ENCODE measurements at places on chromosomes 6 and 20.

- no peak for DNase-seq
Measured at GRCh38 chr6:165626711-165627110, 36.3 kb downstream of the PDE10A start.

DNA sequence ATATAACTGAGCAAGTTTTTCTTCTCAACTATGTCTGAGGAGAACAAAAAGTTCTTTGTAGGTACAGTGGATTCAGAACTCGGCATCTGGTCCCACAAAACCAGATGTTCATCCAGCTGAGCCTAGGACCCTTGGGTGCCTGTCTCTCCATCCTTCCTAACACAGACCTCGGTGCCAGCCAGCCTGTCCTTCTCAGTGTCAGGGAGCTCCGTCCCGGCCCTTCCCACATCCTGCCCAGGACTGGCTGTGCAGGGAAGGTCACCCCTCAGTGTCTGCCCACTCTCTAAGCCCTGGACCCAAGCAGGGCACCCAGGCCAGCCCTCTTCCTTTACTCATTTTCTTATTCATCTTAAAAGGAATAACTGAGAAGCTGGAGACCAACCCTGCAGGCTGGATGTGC is 32.0 kb upstream of the AGPAT4 start:
- DNase-seq: no peak

DNA sequence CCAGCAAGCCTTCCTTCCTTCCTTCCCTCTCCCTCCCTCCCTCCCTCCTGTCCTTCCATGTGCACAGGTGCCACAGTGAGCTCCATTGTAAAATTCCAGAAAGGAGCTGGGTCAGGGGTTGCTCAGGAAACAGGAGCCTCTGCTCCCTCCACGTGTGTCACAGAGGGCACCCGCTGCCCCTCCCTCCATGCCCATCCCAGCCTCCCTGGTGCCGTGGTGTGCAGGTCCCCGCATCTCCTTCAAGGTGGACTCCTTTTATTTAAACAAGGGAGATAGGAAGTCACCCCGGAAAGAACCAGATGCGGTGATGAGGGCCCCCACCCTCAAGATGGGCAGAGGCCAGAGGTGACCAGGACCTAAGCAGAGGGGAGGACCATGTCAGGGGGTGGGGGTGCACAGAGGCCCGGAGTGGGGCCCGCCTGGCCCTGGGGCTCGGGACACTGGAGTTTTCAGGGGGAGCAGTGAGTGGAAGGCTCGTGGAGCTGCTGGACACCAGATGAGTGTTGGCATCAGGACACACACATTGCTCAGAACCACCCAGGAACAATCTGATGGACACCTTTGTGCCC is 85.4 kb downstream of the DHX35 start:
- no peak for DNase-seq

- no peak for DNase-seq
Measured at GRCh38 chr6:36976931-36977330, 9.1 kb downstream of the MTCH1 start.

DNA sequence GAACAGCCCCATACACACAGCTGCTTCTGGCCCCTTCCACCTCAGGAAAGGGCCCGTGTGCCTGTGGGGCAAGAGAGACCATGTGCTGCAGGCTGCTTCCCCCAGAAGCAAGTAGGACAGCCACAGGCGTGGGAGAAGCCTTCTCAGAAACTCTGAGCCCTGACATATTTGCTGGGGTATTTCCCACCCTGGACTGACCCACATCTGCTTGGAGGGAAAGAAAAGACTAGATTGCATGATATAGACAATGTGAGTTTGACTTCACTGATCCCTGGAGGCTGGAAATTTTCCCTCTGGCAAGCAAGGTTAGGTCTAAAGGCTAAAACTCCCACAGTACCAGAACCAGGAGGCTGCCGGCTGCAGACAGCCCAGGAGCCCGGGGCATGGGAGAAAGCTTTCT is 213.3 kb upstream of the SSTR4 start:
- DNase-seq: no peak

GRCh38 chr6:134307870-134308269 is 10.0 kb downstream of the SGK1 start:
- no peak for DNase-seq

GRCh38 chr20:49814057-49814694 is 1.5 kb downstream of the SLC9A8 start:
- DNase-seq: no peak

GRCh38 chr6:135372758-135373157 is 124.8 kb downstream of the AHI1 start:
- peak; percentile 6 for DNase-seq

DNA sequence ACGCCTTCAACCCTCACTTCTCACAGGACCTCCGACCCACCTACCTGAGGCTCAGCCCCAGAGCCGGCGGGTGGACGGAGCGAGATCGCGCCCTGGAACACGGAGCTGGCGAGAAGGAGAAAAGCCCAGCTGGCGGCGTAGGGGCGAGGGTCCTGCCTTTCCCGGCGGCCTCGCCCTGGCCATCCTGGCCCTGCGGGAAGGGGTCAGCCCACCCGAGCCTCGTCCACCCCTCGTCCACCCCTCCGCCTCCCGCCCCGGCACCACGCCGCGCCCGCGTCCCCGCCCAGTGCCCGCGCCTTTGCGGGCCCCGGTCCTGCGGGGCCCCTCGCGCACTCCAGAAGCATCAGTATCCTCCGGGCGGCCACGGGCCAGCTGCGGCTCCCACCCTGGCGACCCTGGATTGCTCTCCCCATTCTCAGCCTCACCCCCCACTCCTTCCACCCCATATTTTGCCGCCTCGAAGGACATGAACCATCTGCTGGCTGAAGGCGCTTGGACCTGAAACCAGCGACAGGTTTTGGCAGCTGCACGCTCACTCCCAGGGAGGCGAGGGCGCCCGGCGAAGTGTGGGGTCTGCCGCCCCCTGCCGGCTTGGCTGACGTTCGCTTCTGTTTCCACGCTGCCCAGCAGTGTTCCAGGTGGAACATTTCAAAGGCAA is 65.1 kb downstream of the PLG start:
- peak; percentile 90 for DNase-seq

DNA sequence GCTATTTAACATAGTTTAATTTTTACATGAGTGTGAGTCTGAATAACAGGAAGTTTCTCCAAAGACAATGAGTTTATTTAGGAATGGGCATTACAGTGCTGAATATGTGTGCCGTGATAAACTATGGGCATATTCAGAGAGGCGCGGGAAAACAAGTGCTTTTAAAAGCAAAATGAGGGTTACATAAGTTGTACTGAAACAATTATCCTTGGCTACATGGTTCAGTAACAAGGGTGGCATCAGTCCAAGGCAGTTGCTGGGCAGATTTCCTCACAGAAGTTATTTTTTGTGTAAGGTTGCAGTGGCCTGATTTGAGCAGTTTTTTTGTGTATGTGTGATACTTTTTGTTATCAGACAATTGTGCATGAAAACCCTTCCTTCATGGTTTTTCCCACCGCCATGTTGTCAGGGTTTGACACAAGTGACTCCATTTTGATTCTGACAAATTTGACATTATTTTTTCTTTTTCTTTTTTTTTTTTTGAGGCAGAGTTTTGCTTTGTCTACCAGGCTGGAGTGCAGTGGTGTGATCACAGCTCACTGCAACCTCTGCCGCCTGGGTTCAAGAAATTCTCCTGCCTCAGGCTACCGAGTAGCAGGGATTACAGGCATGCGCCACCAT is 22.3 kb upstream of the PXDC1 start:
- DNase-seq: no peak

- no peak for DNase-seq
Measured at GRCh38 chr6:163309491-163310026, 105.0 kb upstream of the QKI start.

- no peak for DNase-seq
Measured at GRCh38 chr6:149923327-149923986, 536 bp upstream of the RAET1G start.

DNA sequence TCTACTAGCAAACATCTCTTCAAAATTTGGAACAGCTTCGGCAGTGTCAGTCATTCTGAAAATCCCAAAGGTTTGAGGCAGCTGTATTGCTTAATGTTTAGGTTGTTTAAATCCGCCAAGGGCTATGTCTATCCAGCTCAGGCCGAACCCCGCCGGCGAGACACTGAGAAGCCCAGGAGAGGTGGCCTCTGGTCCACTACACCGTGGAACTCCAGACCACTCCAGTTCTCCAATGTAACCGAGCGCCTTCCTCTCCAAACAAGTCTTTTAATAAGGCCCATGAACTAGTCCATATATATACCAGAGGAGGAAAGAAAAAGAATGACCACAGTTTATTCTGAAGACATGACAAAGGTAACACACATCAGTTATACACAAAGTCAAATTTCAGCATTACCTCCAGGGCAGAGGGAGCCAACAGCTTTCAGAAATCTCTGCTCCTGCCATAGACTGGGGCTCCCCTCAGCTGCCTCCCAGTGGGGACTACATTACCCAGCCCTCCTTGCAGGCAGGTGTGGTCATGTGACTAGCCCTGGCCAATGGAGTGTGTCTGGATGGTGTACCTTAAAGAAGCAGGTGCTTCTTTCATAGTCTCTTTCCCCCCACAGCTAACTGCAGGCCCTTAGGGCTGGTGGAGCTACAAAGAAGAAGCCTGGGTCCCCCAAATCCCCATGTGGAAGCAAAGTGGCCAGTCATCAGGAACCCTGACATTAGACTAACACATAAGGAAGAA is at the start of gene RAMACL:
TSS of gene RAMACL (minus strand) at position 255 of the 733 bp plus-strand sequence. CDS start at position 54, 201 bp downstream.
- DNase-seq: peak; percentile 74

DNA sequence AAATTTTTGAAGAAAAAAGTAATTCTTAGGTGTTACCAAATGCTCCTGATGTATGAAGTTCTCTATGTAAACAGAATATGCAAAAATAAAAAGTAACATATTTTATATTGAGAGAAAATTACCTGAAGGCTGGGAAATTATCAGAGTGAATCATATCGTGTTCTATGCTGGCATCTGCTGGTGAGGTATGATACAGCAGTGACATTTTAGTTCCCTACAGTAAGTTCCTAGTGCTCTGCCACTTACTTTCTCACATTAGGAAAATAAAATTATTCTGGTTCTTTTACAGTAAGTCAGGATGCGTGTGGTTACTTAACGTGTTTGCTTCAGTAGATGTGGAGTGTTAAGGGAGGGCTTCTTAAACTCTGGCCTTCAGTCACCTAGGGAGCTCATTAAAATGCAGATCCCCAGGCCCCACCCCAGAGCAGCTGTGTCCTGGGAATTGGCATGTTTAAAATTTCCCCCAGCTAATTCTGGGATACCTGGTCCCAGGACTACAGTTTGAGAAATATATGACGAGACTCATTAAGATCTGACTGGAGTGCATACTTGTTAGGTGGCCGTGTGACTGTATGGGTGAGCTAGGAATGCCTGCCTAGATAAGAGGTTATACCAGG is 3.2 kb downstream of the ACTR5 start:
- DNase-seq: peak; percentile 50

GRCh38 chr20:33992145-33992922 is 1.4 kb upstream of the RALY start:
- no peak for DNase-seq

- no peak for DNase-seq
Measured at GRCh38 chr6:37121556-37121955, 48.4 kb upstream of the PIM1 start.

DNA sequence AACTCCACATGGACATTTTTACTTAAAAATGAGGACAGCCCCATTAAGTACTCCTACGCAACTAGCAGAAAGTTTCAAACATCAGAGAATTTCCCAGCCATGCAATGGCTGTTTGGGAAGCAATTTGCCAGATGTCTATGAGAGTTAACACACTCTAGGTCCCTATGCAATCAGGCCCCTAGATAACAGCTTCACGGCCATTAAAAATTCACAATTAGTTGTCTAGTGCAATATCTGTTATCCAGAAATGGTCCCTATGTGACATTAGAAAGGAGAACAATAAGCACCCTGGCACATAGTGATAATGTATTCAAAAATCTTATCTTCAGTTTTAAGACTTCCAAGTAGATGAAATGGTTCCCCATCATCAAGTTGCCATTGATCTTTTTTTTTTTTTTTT is 174.3 kb upstream of the NRSN1 start:
- DNase-seq: no peak

DNA sequence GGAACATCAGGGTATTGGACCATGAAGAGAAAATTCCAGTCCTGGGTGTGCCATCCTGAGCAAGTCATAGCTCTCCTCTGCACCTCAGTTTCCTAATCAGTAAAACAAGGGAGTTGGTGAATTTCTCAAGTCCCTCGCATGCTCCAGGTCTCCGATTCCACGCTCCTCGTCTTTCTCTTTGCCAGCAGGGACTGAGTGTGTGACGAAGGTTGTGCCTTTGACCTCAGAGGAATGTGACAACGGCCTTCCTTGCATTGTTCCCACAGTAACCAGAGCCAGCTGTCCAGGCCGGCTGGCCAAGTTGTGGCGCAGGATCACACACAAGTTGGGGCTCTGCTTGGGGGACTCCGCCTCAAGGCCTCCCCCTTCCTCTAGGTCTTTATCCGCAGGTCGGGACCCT is 217.3 kb downstream of the ATXN1 start:
- no peak for DNase-seq

- DNase-seq: peak; percentile 66
Measured at GRCh38 chr20:63942250-63942951, 13.8 kb downstream of the UCKL1 start.

DNA sequence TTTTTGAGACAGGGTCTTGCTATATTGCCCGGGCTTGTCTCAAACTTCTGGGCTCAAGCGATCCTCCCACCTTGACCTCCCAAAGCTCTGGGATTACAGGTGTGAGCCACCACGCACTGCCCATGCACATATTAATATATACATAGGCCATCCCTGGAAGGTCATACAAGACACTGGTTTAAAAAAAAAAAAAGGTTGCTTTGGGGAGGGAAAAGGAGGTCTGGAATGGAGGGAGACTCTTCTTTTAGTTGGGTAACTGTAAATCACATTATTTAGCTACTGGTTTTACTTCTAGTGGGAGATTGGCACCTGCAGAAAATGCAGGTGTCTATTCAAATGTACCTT is 4.1 kb upstream of the SNAI1 start:
- no peak for DNase-seq

DNA sequence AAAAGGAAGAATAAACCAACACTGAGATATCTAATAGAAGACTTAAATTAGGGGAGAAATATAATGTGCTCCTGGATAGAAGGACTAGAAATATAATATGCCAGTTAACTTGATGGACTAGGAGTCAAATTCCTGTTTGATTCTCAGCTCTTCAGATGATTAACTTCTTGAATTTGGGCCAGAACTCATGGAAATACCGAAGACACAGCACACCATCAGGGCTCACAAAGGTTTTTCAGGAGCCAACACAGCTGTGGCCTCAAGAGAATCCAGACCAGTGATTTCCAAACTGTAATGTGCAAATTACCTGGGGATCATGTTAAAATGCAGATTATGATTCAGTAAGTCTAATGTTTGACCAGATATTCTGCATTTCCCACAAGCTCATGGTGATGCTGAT is 33.8 kb upstream of the LRRC1 start:
- DNase-seq: no peak

DNA sequence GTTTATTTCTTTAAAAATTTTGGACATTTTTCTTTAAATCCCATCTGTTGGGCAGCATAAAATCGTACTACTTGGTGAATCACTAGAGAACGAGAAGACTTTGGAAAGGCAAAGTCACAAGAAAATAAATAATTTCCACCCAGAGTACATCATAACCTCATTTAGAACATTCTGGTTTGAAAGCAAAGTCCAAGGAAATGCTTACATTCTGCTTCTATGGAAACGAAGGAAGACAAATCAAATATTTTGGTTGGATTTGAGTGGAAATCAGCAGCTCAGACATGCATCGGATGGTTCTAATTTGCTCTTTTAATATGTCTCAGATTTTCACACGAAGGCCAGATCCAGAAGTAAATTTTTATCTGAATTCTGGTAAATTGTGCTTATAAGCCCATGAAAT is 60.7 kb upstream of the LTV1 start:
- DNase-seq: no peak

Data from GM12865 (cell line).